Head of caudate nucleus (tissue), 42 donors: ENCODE measurements at places on chromosomes 13 and 19.

DNA sequence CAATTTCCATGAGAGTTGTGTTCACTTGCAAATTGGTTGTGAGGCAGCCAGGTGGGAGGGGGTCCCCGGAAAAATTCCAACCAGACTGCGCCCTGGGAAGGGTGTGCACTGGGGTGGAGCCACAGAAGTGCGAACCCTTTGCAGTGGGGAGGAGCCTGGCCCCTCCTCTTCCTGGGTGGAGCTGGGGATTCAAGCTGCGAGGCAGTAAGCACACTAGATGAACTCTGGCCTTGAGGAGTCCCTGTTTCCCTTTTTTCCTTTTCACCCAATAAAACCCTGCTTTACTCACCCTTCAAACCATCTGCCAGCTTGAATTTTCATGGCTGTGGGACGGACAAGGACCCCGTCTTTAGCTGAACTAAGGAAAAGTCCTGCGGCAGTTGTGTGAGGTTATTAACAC, 31.0 kb upstream of the MBNL2 start:
- no peak for DNase-seq

DNA sequence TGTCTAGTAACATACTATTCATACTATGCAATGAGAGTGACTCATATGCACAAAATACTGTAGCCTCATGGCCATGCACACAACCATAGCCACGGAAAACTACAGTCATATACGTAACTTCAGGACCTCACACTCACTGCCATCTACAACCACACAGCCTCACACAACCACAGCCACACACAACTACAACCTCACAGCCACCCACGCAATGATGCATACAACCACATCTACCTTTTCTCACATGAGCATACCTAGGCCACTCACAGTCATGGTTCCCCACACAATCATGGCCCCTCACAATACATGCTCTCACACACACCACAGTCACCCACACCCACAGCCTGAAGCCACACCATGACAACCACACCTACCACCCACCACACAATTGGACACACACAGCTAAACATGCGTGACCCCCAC, 8.7 kb upstream of the TNFSF14 start:
- DNase-seq = no peak

- no peak for DNase-seq
These were observed 2.3 kb upstream of the ETV2 start for GRCh38 chr19:35639321-35639639.

- no peak for DNase-seq
These were observed 27.0 kb downstream of the WTIP start for GRCh38 chr19:34508540-34508939.

GRCh38 chr19:3304871-3305423, 61.4 kb upstream of the NFIC start:
- peak; percentile 84 for DNase-seq

GRCh38 chr19:9552536-9553274, 14.3 kb upstream of the ZNF426 start:
- DNase-seq = no peak
